Caco-2 (cell line): ENCODE measurements at places on chromosomes 4 and X. TPM values are rescaled to one million over a fixed set of nuclear protein-coding genes. Genes with fewer than 3 reads are reported as not detected.

PNCK gene
- total RNA-seq = not detected in 2 replicates

HERC3 gene
- 9.2 and 10.5 TPM in 2 replicates for total RNA-seq

FAM156B gene
- 18.0 and 21.5 TPM in 2 replicates for total RNA-seq

TLL1 gene
- 14.2 and 16.2 TPM in 2 replicates for total RNA-seq

NOX1 gene
- total RNA-seq = 13.2 and 15.7 TPM in 2 replicates

CCKAR gene
- total RNA-seq = 1.9 and 2.0 TPM in 2 replicates

STBD1 gene
- 3.8 and 4.2 TPM in 2 replicates for total RNA-seq

NEXMIF gene
- total RNA-seq = not detected in 2 replicates

SOX3 gene
- total RNA-seq = not detected in 2 replicates

AWAT2 gene
- not detected in 2 replicates for total RNA-seq

ZNF711 gene
- 11.0 and 12.7 TPM in 2 replicates for total RNA-seq

MND1 gene
- total RNA-seq = 19.8 and 21.8 TPM in 2 replicates

TMEM271 gene
- total RNA-seq = not detected in 2 replicates

HEPH gene
- 27.9 and 31.1 TPM in 2 replicates for total RNA-seq

ANKRD37 gene
- 2.4 and 3.6 TPM in 2 replicates for total RNA-seq

NDUFB11 gene
- 120 and 129 TPM in 2 replicates for total RNA-seq

ERAS gene
- not detected in 2 replicates for total RNA-seq

BCLAF3 gene
- total RNA-seq = 5.7 and 7.8 TPM in 2 replicates

KLHL4 gene
- not detected in 2 replicates for total RNA-seq
